ENCODE measurements at places on chromosomes 1 and 21.

- no peak for DNase-seq
These were observed 35.3 kb downstream of the RGS8 start for GRCh38 chr1:182649041-182649440.

DNA sequence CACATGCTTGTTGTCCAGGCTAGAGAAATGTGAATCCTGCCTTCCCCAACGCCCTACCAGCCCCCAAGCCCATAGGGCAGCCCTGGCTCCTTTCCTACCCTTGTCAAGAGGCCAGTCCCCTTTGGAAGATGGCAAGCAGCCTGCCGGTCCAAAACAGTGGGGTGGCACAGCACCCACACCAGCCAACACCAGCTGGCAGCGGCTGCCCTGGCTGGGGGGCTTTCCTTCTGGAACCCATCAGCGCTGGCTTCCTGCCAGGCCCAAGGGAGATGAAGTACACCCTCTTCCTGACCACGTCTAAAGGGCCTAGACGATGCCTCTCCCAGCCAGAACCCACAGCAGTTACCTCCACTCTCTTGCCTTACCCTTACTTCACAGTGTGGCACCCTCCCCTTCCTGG, 24.2 kb downstream of the KCNN3 start:
- no peak for DNase-seq

DNA sequence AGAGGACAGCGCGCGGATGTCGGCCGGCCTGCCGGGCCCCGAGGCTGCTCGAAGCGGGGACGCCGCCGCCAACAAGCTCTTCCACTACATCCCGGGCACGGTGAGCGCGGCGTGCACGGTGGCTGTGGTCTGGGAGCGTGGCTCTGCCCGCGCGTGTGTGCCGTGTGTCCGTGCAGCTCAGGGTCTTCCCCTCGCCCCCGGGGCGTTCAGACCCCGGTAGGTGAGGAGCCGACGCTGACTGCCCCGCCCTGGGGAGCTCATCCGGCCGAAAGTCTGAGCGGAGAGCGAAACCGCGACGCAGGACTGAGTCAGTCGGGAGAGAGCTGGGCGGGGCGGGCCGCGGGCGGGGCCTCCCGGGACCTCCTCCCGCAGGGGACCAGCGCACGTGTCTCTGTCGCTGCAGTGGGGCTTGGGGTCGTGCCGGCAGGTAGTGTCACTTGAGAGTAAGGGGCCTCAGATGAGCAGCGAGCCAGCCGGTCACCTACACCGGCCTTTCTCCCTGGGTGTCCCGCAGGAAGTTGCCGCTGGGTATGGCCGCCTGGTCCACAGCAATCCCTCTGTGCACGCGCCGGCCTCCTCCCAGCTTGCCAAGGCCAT, 520 bp downstream of the PLEKHN1 start:
- no peak for DNase-seq

DNA sequence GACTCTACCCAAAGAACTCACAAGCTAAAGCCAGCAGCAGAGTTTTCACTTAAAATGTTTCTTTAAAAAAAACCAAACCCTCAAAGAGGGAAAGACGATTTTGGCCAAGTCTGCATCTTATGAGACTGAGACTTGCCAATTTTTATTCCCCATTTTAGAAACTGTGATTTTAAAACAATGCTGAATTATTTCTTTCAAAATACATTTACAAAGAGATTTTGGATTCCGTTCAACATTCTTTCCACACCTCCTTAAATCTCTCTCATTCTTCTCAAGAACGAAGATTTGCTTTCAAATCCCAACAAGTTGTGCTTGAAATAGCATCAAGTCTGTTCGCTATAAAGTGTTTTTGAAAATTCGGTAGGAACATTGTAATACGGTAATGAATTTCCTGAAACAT, 133.9 kb upstream of the VANGL1 start:
- DNase-seq: no peak

- DNase-seq: no peak
These were observed 607.9 kb upstream of the TMPRSS15 start for GRCh38 chr21:19011451-19011850.

DNA sequence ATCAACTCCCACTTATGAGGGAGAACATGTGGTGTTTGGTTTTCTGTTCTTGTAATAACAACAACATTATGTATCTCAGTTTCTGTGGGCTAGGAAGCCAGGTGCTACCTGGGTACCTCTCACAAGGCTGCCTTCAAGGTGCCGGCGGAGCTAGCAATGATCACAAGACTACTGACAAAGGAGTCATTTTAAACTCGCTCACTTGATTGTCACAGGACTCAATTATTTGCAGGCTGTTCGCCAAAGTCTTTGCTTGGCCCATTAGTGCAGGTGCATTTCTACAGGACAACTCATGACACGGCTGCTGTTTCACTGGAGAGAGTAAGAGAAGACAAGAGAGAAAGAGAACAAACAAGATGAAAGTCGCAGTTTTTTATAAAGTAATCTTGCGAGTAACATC, 1237.4 kb upstream of the TMPRSS15 start:
- DNase-seq: no peak

DNA sequence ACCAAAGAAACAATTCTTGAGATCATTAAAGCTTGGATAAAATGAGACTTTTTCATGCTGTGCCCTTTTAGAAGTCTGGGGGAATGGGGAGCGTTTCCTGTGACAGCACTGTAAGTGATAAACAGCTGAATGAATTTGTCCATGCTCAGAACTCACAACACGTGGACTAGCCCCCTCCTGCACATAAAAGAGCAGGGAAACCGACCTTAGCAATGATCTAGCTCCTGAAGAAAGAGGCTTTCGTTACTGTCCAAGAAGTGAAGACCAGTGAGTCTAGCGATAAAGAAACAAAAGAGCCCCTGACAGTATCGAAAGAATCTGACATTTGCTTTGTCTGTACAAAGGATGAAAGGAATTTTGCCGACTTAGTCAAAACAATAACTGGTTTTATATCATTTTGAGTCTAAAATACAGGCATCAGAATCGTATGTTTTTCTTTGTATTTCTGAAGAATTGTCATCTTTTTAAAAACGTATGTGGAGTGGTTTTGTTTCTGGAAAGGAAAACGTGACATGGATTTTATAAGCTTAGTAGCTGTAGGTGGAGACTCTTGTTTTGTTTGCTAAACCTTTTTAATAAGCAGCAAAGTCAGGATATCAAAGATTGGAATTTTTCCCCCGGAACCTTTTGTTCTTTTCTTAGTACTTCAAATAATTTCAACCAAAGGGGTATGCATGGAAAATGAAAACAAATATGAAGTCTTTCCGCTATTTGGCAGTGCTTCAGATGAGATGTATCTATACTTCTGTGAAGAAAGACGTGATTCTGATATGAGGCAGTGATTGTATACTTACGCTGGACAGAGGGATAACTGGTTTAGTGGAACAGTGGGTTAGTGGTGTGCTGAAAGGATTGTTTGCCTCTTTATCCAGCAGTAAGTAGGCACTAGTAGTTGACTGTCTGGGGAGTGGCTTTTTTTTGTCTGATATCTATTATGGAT, 61.0 kb downstream of the MAST2 start:
- DNase-seq: no peak
